ENCODE measurements at places on chromosomes 3 and 15.

DNA sequence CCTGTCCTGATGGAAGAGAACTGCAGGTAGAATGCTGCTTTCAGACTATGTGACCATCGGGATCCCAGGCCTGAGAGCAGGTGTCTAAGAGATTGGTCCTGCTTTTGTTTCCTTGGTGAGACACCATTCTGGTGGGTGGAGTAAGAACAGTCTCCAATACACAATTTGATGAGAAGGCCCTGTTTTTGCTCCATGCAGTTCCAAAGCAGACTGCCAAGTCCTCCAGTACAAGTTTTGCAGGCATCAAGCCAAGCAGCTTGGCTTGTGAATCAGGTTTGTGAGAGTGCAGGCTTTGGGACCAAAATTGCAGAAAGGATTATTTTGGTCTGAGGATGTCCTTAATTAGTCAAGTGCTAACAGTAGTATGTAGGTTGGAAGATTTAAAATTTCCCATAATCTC is 381.6 kb downstream of the FOXP1 start:
- no peak for DNase-seq

DNA sequence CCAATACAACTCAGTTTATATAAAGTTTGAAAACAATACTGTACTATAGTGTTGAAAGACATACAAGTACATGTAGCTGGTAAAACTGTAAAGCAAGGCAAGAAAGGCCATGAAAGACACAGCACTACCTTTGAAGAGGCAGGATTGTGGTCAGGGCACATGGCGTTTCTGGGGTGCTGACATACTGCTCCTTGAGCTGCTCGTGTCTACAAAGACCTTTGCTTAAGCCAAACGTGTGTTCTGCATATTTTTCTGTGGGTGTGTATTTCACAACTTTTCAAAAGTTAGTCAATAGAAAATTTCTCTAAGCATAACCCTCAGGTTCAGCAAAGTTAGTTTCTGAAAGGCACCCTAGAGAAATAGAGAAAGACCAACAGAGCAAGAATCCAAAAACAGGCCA is 14.1 kb upstream of the TOPAZ1 start:
- no peak for DNase-seq

GRCh38 chr3:134590766-134591165 is 60.1 kb downstream of the KY start:
- no peak for DNase-seq

DNA sequence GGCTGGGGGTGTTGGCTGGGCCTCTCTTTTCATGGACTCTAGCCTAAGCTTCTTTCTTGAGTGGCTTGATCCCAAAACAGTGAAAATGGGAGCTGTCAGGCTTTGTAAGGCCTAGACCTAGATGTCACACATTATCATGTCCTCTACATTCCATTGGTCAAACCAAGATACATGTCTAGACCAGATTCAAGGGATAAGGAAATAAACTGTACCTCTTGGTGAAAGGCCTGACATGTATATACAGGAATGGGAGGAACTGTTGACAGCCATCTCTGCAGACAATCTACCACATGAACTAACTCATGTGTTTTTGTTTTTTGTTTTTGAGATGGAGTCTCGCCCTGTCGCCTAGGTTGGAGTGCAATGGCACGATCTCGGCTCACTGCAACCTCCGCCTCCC is 11.1 kb upstream of the RPP25 start:
- DNase-seq = no peak

DNA sequence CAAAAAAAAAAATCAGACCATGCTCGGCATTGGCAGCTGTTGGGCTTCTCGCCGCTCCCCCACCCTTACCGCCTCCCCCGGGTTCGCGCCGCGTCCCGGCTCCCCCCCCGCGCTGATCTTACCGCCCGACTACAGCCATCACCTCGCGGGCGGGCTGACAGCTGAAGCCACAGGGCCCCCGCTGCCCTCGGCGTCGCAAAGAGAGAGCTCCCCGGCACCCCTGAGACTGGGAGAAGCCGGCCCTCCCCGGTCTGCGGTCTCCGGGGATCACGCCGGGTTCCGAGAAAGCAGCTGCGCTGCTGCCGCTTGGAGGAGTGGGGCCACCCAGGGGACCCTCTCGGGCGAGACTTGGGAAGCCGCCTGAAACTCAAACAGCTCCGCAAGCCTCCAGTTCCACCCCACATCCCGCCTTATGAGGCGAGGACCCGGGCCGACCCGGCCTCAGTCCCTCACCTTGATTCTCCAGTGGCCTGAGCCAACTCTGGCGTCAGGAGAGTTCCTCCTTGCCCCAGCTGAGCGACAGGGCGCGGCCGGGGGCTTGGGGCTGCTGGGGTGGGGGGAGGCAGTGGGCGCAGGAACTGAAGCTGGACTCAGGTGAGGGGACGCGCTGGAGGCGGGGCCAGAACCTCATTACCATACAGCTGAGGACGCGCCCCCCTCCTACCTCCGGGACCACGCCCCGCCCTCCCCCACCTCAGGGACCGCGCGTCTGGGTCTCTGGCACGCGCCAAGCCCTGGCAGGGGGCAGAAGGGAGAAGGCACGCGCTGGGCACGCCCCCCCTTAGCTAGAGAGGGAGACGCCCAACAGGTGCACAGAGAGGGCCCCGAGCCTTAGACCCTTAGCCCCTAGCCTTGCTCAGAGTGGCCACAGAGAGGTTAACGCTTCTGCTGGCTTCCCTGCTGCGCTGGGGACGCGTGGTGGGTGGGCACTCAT is 1.0 kb upstream of the DLL4 start:
- peak; percentile 58 for DNase-seq

DNA sequence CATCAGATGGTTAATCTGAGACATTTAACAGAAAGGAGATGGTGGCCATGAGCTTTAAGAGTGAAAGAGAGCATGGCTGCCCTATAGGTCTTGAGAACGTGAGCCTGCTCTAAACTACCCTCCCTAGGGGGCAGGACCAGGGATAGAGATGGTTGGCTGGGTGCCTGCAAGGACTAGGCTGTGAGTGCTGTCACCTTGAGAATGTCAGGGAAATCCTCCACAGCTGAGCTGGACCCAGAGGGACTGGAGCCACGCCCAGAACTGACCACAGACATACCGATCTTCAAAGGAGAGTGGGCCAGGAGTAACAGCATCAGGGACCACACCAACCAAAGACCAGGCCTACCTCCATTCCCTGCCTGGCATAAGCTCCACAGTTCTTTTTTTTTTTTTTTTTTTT is 53.6 kb upstream of the UBE2E1 start:
- no peak for DNase-seq

- DNase-seq = no peak
Observed at GRCh38 chr3:115989684-115990421, 366.5 kb downstream of the GAP43 start.

GRCh38 chr3:177905173-177906125 is 630.8 kb upstream of the KCNMB2 start:
- DNase-seq = no peak

- no peak for DNase-seq
Observed at GRCh38 chr3:161070980-161071663, 34.0 kb downstream of the B3GALNT1 start.

Data from NAMALWA (cell line).